ENCODE measurements at places on chromosomes 1 and 21.

DNA sequence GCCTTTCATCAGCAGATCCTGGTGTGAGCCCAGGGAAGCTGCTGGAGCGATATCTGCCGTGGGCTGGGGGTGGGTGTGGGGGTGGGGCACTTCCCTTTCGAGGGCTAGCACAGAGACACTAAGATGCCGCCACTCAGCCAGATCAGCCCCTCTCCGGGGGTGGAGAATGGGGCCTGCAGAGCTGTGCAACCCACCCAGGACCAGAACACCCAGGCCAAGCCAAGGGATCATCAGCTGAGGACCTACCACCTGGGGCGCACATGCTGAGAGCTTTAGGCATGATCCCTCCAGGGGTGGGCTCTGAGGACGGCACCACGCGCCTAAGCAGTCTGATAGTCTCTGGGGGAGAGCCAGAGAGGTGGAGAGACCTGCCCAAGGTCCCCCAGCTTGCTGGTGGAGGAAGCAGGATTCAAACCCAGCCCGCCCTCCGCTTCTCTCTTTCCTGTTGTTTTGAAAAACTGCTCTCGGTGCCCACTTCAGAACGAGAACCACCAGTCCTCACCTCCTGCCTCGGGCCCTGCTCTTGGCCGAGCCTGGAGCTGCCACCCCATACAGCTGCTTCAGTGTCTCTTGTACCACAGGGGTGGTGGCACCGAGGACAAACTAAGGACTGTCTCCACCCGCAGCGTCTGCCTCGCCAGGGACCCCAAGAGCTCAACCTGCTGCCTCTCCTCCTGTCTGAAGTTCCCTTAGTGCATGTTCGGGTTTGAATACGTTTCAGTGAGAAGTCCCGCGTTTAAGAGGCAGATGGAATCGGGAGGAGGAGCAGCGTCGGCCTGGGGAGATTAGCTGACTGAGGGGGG lies 39.7 kb upstream of the RUNX3 start:
- H3K27me3 ChIP-seq, result no peaks in the 10 kb centered on the region
- peak overlapping the region; percentile 69 for H3K4me3 ChIP-seq
- H3K4me1 ChIP-seq, result peaks cover 92% of the 10 kb centered on the region
- peak overlapping the region; percentile 91 for H3K27ac ChIP-seq
- peaks cover 11% of the 10 kb centered on the region for H3K36me3 ChIP-seq
- no peak for DNase-seq

- H3K27me3 ChIP-seq, result no peaks in the 10 kb centered on the region
- H3K4me3 ChIP-seq, result no peak overlapping the region
- no peak overlapping the region for H3K27ac ChIP-seq
- no peak for DNase-seq
Measured at GRCh38 chr1:101162736-101163735, 73.8 kb upstream of the S1PR1 start.

DNA sequence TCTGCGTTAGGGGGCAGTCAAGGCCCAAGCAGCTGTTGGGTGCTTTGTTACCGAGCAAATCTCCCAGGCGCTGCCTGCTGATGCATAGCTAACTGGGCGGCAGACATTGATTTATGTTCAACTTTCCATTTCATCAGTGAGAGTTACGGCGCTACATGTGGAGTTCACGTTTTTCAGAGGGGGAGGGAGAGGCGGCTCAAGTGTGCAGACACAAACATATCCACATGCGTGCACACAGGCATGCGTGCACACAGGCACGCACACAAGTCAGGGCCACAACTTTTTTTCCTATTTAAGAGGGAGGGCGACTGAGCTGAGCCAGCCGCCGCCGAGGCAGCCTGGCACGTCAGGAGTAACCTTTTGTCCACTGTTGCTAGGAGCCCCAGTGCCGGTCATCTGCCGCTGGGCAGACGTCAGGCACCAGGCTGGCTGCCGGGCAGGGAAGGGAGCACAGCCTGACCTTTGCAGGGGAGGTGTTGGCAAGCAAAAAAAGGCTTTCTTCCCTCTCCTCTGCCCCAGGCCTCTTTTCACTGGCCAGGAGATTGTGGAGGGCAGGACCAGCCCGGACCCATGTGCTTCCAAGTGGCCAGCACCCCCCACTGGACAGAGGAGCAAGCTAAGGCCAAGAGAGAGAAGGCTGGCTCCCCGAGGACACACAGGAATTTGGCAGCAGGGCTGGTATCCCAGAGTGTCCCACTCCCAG lies 73.3 kb downstream of the MRPL37 start:
- peaks cover 18% of the 10 kb centered on the region for H3K36me3 ChIP-seq
- peaks cover 38% of the 10 kb centered on the region for H3K4me1 ChIP-seq
- no peak overlapping the region for H3K27ac ChIP-seq

- no peak for DNase-seq
- peaks cover 77% of the 10 kb centered on the region for H3K27me3 ChIP-seq
- no peaks in the 10 kb centered on the region for H3K36me3 ChIP-seq
- H3K4me1 ChIP-seq, result peaks cover 11% of the 10 kb centered on the region
- H3K27ac ChIP-seq, result no peak overlapping the region
- no peak overlapping the region for H3K4me3 ChIP-seq
Measured at GRCh38 chr1:6258675-6259074, 2.2 kb downstream of the GPR153 start.

DNA sequence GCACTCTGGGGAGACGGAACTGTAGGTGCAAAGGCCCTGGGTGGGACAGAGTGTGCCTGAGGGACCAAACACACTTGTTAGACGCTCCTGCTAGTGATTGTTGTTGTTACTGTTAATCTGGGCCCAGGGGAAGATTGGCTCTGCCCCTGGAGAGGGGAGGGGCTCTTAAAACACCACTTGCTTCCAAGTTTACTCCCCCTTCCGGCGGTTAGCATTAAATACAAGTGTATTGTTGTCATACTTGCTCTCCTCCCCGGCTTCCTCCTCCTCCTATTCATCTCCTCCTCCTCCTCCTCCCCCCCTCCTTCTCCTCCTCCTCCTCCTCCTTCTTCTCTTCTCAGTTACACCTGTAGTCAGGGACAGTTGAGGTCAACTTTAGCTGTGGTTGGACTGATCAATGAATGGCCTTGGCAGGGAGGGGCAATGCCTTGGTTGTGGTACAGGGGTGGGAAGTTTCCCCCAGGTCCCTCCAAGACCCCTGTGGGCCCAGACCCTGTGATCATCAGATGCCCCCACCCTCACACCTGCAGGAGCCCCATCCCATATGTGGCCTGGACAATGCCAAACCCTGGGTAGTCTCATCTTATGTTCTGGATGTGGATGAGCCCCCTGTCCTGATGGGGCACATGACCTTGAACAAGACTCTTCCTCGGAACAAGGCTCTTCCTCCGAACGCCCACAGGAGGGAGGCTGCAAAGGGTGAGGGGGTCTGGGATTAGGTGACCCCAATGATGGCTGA lies 217.3 kb downstream of the PTPRU start:
- no peaks in the 10 kb centered on the region for H3K4me1 ChIP-seq
- no peak overlapping the region for H3K27ac ChIP-seq
- DNase-seq, result no peak
- H3K4me3 ChIP-seq, result no peak overlapping the region

- no peak for DNase-seq
- H3K4me1 ChIP-seq, result no peaks in the 10 kb centered on the region
- no peaks in the 10 kb centered on the region for H3K36me3 ChIP-seq
- peaks cover 33% of the 10 kb centered on the region for H3K27me3 ChIP-seq
Measured at GRCh38 chr1:109306832-109307273, at the start of gene MYBPHL. TSS of gene MYBPHL (minus strand) at chr1:109307011. CDS start at chr1:109306991, 20 bp downstream.

DNA sequence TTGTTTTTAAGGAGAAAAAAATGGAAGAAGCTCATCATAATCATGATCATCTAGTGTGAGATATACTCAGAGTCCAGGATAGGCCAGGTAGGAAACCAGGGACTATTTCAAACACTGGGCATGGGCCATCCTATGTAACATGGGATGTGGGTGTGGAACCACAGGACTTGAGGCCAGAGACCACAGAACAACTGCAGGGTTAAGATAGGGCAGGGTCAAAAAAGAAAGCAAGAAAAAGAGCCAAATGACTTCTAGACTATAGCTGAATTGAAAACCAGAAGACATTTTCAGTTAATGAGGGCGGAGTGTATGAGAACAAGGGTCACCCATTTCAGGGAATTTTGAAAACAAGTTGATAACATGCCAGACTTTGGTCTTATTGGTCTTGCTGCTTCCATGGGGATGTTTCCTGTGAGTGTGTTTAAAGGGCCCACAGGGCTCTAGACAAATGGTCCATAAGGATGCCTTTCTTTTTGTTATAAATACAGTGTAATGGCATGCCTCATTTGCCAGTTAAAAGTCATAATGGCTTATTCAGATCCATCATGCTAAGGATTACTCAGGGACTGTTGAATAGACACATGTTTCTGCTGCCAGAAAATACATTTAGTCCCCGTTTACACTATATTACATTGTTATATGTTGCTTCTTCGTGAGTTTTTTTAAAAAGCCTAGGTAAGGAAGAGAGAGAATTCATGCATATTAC lies 182.0 kb upstream of the C21orf91 start:
- no peaks in the 10 kb centered on the region for H3K27me3 ChIP-seq
- H3K27ac ChIP-seq, result no peak overlapping the region
- DNase-seq, result no peak
- no peaks in the 10 kb centered on the region for H3K36me3 ChIP-seq

DNA sequence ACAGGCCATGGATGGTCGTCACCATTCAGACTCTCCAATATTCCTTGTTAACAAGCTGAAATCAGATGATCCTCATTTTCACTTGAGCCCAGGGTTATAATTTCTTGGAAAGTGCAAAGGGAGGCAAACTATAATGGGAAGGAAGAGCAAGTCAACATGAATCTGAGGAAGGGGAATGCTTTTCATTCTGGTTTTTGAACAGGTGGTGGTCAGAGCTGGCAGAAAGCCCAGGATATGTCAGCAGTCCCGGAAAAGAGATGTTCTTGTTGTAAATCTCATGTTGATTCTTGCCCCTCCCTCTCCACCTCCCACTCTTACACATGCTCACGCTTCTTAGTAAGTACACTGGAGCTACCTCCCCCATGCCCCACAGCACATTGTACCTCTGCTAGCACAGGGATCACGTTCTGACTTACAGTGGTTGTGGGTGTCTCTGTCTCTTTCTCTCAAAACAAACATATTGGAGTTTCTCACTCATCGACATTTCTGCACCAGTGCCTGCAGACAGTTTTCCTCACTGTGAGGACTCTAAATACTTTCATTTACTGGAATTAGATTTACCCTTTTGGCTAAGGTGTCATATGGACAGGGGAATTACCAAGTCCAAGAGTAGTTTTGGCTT lies 77.6 kb downstream of the XCL2 start:
- DNase-seq, result peak; percentile 52
- H3K27me3 ChIP-seq, result no peaks in the 10 kb centered on the region
- peak overlapping the region; percentile 71 for H3K27ac ChIP-seq
- no peak overlapping the region for H3K4me3 ChIP-seq
- H3K36me3 ChIP-seq, result peaks cover 20% of the 10 kb centered on the region

DNA sequence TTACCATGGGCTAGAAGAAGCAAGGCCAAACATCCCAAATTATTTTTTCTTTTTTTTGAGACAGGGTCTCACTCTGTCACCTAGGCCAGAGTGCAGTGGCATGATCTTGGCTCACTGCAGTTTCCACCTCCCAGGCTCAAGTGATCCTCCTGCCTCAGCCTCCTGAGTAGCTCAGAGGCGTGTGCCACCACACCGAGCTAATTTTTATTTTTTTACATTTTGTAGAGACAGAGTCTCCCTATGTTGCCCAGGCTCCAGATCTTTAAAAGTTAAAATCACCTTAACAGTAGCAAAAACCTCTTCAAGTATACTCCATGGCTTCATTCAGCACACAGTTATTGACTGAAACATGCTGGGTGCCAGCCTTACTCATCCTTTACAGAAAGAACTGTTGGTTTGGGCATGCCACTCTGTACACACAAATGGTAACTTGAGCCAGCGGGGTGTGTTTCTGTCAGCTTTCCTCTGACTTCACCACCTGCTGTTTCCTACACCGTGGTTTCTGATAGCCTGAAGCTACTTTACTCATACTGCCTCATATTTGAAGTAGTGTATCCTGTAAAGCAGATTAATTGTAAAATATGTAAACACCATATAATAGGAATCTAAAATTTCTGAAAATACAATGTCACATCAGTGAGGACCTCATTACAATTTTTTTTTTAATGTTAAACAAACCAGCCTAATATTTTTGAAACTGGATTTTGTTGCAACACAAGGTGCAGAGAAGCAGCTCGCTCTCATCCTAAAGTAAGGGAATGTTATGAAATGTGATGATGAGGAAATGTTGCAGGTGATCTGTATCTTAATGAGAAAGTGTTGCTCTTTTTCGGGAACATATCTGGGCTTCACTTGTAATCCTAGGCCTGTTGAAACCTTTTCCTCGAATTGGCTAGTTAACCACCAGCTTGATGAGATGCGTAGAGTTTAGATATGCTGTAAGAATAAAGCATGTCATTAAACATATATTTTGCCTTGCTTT lies 113.9 kb downstream of the ATP5PO start:
- DNase-seq, result no peak
- no peak overlapping the region for H3K27ac ChIP-seq
- H3K4me1 ChIP-seq, result no peaks in the 10 kb centered on the region
- H3K27me3 ChIP-seq, result no peaks in the 10 kb centered on the region
- no peaks in the 10 kb centered on the region for H3K36me3 ChIP-seq

DNA sequence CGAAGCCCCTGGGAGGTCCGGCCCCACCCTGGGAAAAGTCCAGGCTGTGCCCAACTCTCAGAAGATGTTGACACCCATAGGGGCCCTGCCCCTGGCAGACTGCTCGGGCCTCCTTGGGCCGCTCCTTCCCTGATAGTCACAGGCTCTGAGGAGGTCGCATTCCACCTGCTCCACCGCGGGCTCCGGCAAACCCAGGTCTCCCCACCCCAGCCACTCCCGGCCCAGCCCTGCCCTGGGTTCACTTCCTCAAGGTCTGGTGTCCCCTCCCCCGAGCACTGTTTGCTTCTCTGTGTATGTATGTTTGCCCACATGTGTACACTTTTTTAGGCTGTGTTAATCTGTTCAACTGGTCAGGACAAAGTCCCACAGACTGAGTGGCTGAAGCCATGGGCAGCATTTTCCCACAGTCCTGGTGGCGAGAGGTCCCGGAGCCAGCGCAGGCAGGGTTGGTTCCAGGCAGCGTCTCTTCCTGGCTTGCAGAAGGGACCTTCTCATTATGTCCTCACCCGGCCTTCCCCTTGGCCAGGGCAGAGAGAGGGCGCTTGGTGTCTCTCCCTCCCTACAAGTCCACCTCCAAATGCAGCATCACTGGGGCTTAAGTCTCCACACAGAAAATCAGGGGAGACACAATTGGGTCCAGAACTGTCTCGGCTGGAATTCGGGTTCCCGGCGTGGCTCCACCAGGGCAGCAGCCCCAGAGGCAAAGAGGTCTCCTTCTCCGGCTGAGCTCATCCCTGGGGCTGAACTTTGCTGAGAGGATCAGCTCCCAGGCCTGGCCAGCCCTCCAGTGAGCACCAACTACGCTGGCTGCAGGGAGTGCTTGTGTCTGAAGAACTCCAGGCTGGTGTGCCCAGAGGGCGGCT lies 10.5 kb upstream of the PRXL2B start:
- no peak overlapping the region for H3K4me3 ChIP-seq
- H3K27me3 ChIP-seq, result peaks cover 5% of the 10 kb centered on the region
- peaks cover 59% of the 10 kb centered on the region for H3K4me1 ChIP-seq
- peak overlapping the region; percentile 71 for H3K27ac ChIP-seq
- peaks cover 20% of the 10 kb centered on the region for H3K36me3 ChIP-seq
- no peak for DNase-seq

All from activated naive CD4-positive, alpha-beta T cell treated with anti-CD3 and anti-CD28 coated beads, Interleukin-2, amount 10 ng/mL, durations not matched to agents 7 days and 5 days (primary cell).